ENCODE measurements at places on chromosomes 1 and 21. TPM values are rescaled to one million over a fixed set of nuclear protein-coding genes. Genes with fewer than 3 reads are reported as not detected.
A peak's percentile ranks its signal among the peaks of the same experiment; 100 is the strongest.

LDLRAP1 gene
- 12.8 TPM for total RNA-seq

OPRD1 gene
- total RNA-seq, result 3.3 TPM

DNAI4 gene
- 4.0 TPM for total RNA-seq

KRTAP19-5 gene
- total RNA-seq, result not detected

UTS2 gene
- total RNA-seq, result not detected

KRTAP19-3 gene
- not detected for total RNA-seq

SETD4 gene
- total RNA-seq, result 46.6 TPM

MED8 gene
- 19.5 TPM for total RNA-seq

KCNE1 gene
- 0.15 TPM for total RNA-seq

- H3K36me3 ChIP-seq, result no peaks in the 10 kb centered on the region
- no peak overlapping the region for H3K4me3 ChIP-seq
- no peak overlapping the region for H3K27ac ChIP-seq
- H3K4me1 ChIP-seq, result peaks cover 11% of the 10 kb centered on the region
- no peaks in the 10 kb centered on the region for H3K27me3 ChIP-seq
- DNase-seq, result no peak
These were observed 25.0 kb downstream of the WNT4 start for GRCh38 chr1:22117851-22118250.

DNA sequence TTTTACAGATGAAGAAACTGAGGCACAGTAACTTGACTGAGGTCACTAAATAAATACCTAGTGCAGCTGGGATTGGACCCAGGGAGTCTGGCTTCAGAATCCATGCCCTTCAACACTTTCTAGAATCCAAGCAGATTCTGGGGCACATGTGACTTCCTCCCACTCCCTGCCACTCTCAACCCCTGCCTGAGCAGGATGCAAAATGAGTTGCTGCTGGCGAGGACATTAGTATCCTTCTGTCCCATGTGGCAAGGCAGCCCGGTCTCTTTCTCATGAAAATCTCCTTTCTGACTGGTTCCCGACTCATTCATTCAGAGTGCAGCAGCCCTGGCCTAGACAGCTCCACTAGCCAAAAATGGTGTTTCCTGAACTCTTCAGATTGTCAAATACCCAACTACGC is 28.4 kb downstream of the TNNT2 start:
- no peak overlapping the region for H3K27ac ChIP-seq
- H3K4me1 ChIP-seq, result peaks cover 12% of the 10 kb centered on the region
- no peaks in the 10 kb centered on the region for H3K27me3 ChIP-seq
- no peaks in the 10 kb centered on the region for H3K36me3 ChIP-seq

- H3K36me3 ChIP-seq, result no peaks in the 10 kb centered on the region
- DNase-seq, result no peak
- no peak overlapping the region for H3K4me3 ChIP-seq
- H3K4me1 ChIP-seq, result no peaks in the 10 kb centered on the region
These were observed 838.2 kb upstream of the B3GALT2 start for GRCh38 chr1:194024659-194025058.

DNA sequence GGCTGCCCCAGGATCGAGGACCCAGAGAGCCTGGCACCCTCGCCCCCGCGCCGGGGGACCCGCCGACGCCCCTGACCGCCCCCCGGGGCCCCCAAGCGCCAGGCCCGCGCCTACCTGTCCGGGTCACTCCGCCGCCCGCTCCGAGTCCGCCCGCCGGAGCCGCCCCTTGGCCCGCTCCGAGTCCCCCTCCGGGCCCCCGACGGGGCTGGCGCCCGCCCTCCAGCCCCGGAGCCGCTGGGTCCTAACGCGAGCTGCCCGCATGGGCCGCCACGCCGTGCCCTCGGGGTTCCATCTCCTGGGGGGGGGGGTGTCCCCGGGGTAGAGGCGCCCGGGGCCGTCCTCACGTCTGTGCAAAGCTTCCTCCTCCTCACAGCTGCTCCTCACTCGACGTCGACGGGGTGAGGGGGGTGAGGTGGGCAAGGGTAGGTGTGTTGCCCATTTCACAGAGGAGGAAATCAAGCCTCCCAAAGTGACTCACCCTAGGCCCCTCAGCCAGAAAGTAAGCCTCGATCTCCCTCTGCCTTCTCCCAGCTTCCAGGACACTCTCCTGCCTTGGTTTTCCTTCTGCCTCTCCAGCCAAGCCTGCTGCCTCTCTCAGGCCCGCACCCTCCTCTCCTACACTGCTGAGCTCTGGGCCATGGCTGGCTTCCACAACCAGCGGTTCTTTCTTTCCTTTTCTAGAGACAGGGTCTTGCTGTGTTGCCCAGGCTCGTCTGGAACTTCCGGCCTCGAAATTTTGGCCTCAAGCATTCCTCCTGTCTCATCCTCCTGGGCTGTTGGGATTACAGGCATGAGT is at the start of gene MFAP2:
MFAP2 (minus strand) TSS at position 148 of the 796 bp plus-strand sequence. CDS start 2,347 bp downstream, outside the sequence.
- H3K4me3 ChIP-seq, result peak within 1 kb of the TSS; percentile 87
- H3K27ac ChIP-seq, result peak within 1 kb of the TSS; percentile 68
- peaks cover 5% of the 10 kb centered on the region for H3K36me3 ChIP-seq
- DNase-seq, result no peak

DNA sequence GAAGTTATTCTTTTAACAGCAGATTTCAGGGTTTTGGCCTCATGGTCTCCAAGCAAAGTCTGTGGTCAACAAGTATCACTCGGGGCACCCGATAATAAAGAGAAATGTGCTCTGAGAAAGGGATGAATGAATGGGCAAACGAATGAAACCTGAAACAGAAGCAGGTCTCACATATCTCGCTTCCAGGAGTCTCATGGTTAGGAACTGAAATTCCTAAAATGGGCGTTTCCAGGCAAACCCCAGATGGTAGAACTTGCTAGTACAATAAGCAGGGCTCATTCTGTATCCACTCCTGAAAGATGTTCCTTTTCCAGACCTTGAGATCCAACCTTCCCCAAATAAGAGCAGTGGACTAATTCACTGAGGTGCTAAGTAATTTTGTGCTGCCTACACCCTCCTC is 87.2 kb downstream of the LAMC2 start:
- no peak for DNase-seq
- peaks cover under 1% of the 10 kb centered on the region for H3K4me1 ChIP-seq
- H3K27me3 ChIP-seq, result no peaks in the 10 kb centered on the region
- no peak overlapping the region for H3K27ac ChIP-seq

DNA sequence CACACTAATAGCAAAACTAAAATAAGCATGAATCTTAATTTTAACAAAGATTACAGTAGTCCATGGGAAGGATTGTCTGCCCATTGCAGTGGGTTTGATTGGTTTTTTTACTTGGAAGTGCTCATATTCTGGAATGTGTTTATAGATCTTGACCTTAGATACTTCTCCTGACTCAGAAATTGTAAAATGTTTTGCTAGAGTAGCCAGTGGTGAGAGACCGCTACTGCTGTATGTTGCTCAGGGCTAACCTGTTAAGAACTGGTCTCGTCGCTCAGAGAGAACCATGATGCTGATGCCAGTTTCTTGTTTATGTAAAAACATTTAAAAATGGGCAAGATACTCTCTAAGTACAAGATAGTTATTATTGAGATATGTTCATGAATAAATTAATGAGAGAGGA is 99.9 kb downstream of the ROR1 start:
- no peaks in the 10 kb centered on the region for H3K27me3 ChIP-seq
- H3K36me3 ChIP-seq, result no peaks in the 10 kb centered on the region
- DNase-seq, result no peak
- no peak overlapping the region for H3K4me3 ChIP-seq

- H3K36me3 ChIP-seq, result no peaks in the 10 kb centered on the region
- no peak overlapping the region for H3K4me3 ChIP-seq
- DNase-seq, result no peak
- no peaks in the 10 kb centered on the region for H3K27me3 ChIP-seq
- H3K27ac ChIP-seq, result no peak overlapping the region
- peaks cover 14% of the 10 kb centered on the region for H3K4me1 ChIP-seq
These were observed 125.9 kb downstream of the RHOU start for GRCh38 chr1:228860911-228861831.

- H3K4me1 ChIP-seq, result no peaks in the 10 kb centered on the region
- H3K36me3 ChIP-seq, result peaks cover 3% of the 10 kb centered on the region
- H3K27me3 ChIP-seq, result no peaks in the 10 kb centered on the region
These were observed 20.6 kb downstream of the NDUFS5 start for GRCh38 chr1:39046613-39047210.

DNA sequence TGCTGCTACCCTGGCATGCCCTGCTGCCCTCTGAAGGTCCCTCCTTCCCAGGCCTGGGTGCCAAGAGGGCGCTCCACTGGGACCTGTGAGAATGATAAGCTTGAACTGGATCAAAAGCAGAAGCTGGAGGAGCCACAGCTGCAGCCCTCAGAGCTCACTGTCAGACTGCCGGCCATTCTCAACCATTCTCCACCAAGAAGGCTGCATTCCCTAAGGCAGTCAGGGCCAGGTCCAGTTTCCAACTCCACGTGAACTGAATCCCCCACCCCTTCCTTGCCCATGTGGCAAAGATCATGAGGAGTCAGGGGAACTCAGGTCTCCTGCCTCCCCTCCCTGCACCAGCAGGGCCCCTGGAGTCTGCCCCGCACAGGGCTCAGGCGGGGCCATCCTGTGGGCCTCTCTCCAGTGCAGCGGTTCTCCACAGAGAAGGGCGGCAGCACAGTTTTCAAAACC is 19.5 kb downstream of the SLC1A7 start:
- H3K27me3 ChIP-seq, result no peaks in the 10 kb centered on the region
- H3K27ac ChIP-seq, result no peak overlapping the region
- peaks cover 13% of the 10 kb centered on the region for H3K4me1 ChIP-seq
- H3K4me3 ChIP-seq, result no peak overlapping the region
- no peak for DNase-seq
- H3K36me3 ChIP-seq, result no peaks in the 10 kb centered on the region

DNA sequence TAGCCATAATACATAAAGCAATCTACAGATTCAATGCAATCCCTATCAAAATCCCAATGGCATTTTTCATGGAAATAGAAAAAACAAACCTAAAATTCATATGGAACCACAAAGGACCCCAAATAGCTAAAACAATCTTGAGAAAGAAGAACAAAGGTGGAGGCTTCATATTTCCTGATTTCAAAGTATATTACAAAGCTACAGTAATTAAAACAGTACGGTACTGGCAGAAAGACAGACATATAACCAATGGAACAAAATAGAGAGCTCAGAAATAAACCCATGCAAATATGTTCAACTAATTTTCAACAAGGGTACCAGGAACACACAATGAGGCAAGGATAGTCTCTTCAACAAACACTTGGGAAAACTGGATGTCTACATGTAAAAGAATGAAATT is 87.0 kb downstream of the DENND1B start:
- H3K27ac ChIP-seq, result no peak overlapping the region
- no peak for DNase-seq
- H3K27me3 ChIP-seq, result no peaks in the 10 kb centered on the region
- H3K36me3 ChIP-seq, result no peaks in the 10 kb centered on the region

GRCh38 chr1:200372095-200372884 is 37.5 kb downstream of the ZNF281 start:
- H3K4me1 ChIP-seq, result peaks cover 8% of the 10 kb centered on the region
- H3K27me3 ChIP-seq, result no peaks in the 10 kb centered on the region
- H3K4me3 ChIP-seq, result no peak overlapping the region
- H3K36me3 ChIP-seq, result no peaks in the 10 kb centered on the region
- peak; percentile 36 for DNase-seq

- H3K4me1 ChIP-seq, result no peaks in the 10 kb centered on the region
- no peaks in the 10 kb centered on the region for H3K36me3 ChIP-seq
- DNase-seq, result no peak
- H3K27ac ChIP-seq, result no peak overlapping the region
These were observed 176.4 kb downstream of the ZNF281 start for GRCh38 chr1:200233393-200233792.

- H3K4me3 ChIP-seq, result no peak overlapping the region
- no peaks in the 10 kb centered on the region for H3K4me1 ChIP-seq
- no peaks in the 10 kb centered on the region for H3K36me3 ChIP-seq
- DNase-seq, result no peak
These were observed 100.0 kb downstream of the CDC7 start for GRCh38 chr1:91600431-91601337.

DNA sequence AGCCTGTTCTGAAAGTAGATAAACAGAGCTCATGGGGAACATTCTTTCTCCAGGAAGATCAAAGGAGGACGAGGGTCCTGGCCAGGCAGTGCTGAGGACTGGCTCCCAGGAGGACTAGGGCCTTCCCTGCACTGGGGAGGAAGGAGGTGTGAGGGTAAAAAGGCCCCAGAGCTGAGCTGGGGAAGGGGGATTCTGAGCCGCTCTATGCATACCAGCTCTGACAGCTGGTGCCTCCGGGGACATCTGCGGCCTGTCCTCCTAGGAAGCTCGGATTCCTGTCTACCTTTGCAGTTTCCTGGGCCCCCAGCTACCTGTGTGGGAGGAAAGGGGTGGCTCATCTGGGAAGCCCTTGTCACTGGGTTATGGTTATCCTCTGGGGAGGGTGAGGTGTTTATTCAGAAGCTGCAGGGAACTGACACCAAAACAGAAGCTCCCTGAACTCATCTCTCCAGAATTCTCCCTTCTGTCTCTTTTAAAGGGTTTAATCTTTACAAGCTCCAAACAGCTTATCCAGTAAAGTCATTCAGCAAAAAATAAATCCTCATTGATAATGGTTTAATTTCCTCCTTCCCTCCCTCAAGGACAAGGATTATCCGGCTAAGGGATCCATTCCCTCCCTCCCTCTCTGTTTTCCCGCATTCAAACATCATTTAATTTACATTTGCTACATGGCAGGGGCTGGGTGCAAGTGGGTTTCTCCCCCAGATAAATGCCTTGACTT is 31.0 kb downstream of the NENF start:
- no peak overlapping the region for H3K4me3 ChIP-seq
- H3K36me3 ChIP-seq, result no peaks in the 10 kb centered on the region
- no peaks in the 10 kb centered on the region for H3K27me3 ChIP-seq
- H3K27ac ChIP-seq, result no peak overlapping the region
- no peak for DNase-seq

DNA sequence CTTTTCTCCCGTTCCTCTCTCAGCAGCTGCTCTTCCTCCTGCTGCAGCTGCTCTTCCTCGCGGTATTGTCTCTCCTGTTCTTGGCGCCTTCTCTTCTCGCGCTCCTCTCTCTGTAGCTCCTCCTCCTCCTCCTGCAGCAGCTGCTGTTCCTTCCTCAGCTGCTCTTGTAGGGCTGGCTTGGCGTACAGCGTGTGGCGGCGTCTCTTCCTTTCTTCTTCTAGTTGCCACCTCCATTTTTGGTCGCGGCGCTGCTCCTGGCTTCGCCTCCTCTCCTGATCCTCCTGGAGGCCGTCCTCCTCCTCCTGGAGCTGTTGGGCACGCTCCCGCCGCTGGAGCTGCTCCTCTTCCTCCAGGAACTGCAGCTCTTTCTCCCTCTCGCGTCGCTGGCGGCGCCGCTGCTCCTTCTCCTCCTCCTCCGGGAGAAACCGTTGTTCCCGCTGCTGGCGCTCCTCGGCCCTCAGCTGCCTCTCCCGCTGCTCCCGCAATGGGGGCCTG is 4.8 kb downstream of the TCHH start:
- H3K27me3 ChIP-seq, result peaks cover 78% of the 10 kb centered on the region
- peaks cover 11% of the 10 kb centered on the region for H3K4me1 ChIP-seq
- no peaks in the 10 kb centered on the region for H3K36me3 ChIP-seq
- H3K27ac ChIP-seq, result no peak overlapping the region
- DNase-seq, result peak; percentile 69

GRCh38 chr1:182608845-182609610 is 4.8 kb upstream of the RGS16 start:
- H3K27ac ChIP-seq, result no peak overlapping the region
- H3K27me3 ChIP-seq, result peaks cover 20% of the 10 kb centered on the region
- no peak overlapping the region for H3K4me3 ChIP-seq
- DNase-seq, result no peak
- H3K4me1 ChIP-seq, result peaks cover 10% of the 10 kb centered on the region
